ENCODE measurements at places on chromosomes 4 and X. TPM values are rescaled to one million over a fixed set of nuclear protein-coding genes. Genes with fewer than 3 reads are reported as not detected.

MAPK10 gene
- 7.0 TPM for total RNA-seq

CEP135 gene
- 5.3 TPM for total RNA-seq

DNA sequence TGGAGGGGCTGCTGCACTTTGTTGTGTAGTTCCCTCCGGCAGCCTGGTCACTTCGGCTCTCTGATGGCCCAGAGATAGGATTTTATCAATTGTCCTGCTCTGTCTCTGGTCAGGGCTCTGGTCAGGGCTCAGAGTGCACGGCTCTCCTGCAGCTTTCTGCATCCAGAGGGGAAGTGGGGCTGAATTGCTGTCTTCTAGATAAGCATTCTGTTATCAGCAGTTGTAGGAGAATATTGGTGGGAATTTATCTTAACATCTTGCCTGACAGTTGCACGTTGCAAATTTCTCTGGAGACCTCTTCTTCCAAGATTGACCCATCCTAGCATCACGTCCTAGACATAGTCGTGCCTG lies 62.8 kb downstream of the FAM193A start:
- no peak for DNase-seq

GRCh38 chr4:80419946-80420345 lies 84.4 kb downstream of the CFAP299 start:
- DNase-seq: no peak

DNA sequence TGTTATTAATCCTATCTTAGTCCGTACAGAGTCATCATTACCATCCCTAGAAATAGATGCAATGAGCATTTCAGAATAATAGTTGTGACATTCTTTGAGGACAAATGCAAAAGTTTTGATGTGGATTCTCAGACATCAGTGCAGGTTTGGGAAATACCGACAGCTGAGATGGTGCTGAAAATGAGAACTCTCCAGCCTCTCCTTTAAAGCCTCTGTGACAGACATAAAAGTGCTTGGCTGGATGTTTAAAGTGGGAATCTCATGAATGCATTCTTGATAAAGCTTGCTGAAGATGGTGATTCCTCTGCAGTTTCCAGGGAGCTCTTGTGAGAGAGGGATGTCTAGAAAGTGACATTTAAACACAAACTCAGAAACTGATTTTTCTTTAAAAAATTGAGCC lies 35.0 kb upstream of the SLC7A11 start:
- DNase-seq: no peak

COQ2 gene
- 23.3 TPM for total RNA-seq

RAB41 gene
- not detected for total RNA-seq

- DNase-seq: peak; percentile 36
These were observed 329.9 kb downstream of the SMARCA1 start for GRCh38 chrX:129193357-129193756.

MAGEA1 gene
- total RNA-seq: not detected

DNA sequence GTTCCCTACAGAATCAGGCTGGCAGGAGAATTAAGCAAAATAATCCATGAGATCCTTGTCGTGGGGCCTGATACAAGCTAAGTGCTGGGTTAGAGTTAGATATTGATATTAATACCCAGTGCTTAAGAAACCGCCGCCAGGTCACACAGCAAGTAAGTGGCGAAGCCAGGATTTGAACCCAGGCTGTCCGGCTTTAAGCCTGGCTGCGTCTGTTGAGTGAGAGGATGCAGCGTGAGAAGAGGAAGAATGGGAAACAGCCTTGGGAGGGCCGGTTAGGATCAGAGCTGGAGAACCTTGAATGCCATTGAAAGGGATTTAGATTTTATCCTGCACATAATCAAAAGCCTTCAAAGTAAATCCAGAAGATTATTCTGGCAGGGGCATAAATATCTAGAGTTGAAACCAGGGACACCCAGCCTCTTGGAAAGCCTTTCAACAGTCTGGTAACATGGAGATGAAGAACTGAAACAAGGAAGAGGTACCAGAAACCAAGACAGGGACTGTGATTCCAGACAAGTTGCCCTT lies 64.8 kb upstream of the HELT start:
- no peak for DNase-seq

NEUROG2 gene
- not detected for total RNA-seq

DNA sequence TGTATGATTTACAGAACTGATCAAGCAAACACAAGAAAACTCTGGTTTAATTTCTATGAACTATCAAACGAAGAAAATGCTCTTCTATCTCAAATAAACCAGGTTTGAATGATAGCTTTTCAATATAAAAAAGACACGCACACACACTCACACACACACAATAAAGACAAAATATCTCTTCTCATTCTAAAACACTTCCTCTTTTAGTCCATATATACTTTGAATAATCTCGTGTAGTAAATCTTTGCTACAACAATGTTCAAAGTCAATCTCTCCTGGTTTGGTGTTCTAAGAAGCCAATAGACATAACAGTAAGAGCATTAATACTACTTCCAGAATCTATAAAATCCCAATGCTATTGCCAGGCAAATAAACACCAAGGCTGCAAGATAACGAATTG lies 13.3 kb downstream of the CXCL2 start:
- no peak for DNase-seq

GRCh38 chrX:153434801-153435200 lies 11.1 kb downstream of the TREX2 start:
- DNase-seq: no peak

- no peak for DNase-seq
These were observed 302.6 kb downstream of the CBLL2 start for GRCh38 chrX:22575161-22575845.

DNA sequence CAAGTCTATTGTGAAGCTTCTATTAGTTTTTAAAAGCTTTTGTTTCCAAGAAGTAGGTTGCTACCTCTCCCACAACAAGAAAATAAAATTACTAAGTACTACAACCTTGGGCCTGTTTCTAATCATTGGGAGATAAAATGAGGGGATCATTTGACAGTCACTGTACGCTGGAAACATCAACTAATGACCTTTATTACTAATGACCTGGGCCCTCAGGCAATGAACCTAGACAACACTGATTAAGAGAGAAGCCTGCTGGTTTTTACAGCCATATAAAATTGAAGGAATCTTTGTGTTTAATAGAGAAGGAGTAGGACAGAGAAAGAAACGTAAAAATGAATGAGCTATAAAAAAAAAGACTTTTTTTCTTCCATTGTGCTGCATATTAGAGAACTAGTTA lies 1000.9 kb downstream of the STPG2 start:
- no peak for DNase-seq

DNA sequence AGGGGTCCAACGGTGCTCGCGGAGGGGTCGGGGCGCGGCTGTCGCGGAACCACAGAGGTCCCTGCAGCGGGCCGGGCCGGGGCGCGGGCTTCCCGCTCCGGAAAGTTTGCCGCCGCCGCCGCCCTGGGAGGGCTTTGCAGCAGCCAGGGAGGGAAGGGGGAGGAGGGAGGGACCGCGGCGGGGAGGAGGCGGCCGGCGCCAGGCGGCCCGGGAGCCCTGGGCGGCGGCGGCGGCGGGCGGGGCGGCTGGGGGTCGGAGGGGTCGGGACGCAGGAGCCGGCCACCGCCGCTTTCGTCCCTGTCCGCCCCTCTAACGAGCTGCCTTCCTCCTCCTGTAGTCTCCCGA lies 375 bp downstream of the FGFR3 start:
- DNase-seq: peak; percentile 75

SMR3B gene
- not detected for total RNA-seq

DNA sequence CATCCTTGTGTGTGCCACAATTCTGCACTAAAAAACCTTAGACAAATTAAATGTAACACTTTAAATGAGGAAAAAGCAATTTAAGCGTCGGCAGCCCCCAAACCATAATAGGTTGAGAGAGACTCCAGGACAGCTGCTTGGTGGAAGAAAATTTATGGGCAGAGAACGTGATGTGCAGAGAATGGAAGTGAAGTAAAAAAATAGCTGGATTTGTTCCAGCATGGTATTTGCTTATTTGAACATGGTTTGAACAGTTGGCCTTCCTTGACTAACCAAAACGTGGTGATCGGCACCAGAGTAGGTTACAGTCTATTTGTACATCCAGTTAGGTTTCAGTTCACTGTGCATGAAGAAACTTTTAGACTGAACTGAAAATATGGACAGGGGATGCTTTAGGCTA lies 343.0 kb upstream of the CPEB2 start:
- DNase-seq: no peak

- no peak for DNase-seq
These were observed 14.7 kb downstream of the WDR44 start for GRCh38 chrX:118360429-118361125.

Data from left colon (tissue), 2 donors.